ENCODE measurements at places on chromosomes 16 and 17. TPM values are rescaled to one million over a fixed set of nuclear protein-coding genes. Genes with fewer than 3 reads are reported as not detected.

DNA sequence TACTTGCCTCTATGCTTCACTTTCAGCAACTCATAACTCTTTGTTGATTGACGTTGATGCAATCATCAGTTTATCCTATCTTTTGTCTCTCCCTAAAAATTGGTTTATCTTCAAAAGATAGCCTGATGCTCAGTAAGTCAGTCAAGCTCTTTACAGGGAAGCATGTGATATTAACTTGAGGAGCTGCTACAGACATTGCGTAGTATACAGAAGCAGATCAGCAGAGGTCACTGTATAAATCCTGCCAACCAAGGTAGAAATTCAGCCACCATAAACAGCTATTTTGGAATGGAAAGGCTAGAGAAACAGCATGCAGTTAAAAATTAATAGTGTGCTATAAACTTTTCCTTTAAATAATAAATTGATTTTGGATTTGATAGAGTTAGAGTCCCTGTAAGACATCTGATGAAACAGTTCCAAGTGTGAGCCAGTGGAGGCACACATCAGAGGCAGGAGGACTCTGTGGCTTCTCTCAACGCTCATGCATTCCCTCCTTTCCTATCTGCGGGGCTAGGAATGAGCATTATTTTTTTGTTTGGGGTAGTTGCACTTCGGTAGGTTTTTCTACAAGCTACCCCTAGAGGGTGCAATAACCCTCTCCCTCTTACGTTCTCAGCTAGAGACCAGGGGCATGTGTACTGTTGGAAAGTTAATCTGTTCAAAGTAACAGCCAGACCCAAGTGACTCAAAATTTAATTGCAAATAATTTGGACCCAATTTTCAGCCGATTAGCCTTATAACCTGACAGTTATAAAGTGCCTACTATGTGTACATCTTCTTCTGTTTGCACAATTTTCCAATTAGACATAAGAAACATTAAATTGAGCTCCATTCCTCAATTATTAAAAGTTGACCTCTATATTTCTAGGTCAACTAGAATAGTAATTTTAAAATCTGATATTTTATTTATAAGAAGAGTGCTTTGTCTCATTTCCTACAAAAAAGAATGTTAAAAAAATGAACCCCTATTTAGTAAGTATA is 647.7 kb upstream of the SOX9 start:
- peak; percentile 53 for DNase-seq

DNA sequence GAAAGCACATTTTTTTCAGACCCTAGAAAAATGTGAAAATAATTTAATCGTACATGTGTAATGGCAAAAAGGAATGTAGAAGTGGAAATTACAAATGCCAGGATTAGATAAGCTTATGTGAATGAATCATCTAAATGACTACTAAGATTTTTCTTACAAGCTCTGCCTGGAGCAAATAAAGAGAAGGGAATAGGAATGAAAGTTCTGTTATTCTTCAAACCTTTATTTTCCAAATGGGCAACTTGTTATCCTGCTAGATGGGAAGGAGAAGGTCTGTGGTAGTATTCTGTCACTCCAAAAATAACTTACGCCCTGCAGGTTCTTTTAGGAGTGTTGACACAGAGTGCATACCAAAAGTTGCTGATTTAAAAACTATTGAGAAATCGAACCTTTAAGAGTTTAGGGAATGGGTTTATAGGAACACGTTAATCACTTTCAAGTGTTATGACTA is 9.7 kb downstream of the CTCF start:
- DNase-seq = no peak

GRCh38 chr16:30127993-30128392 is 5.0 kb upstream of the MAPK3 start:
- no peak for DNase-seq

DNA sequence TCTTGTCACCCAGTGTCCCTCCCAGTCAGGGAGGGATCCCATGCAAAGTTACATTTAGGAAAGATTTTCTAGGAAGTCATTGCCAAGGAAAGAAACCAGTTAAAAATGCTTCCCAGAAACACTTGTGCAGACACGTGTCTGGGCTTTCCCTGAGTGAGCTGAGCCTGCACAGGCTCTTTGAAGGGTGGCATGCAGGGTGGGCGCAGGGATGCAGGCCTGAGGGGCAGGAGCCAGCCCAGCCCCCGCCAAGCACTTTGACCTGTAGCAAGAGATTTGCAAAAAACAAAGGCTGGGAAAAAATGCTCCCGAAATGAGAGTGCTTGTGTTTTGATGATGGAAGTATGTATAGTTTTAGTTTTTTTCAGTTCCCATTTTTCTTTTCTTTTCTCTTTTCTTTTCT is 52.4 kb downstream of the B9D1 start:
- no peak for DNase-seq

GRCh38 chr17:79231766-79232287 is 157.2 kb downstream of the ENGASE start:
- no peak for DNase-seq

The CTRB2 gene
- not detected for total RNA-seq

The CTDNEP1 gene
- 15.5 TPM for total RNA-seq

The HSPB9 gene
- not detected for total RNA-seq

The CCDC78 gene
- 0.26 TPM for total RNA-seq

The BFAR gene
- 83.0 TPM for total RNA-seq

The ATAD5 gene
- total RNA-seq = 7.7 TPM

The STAC2 gene
- total RNA-seq = not detected

The C16orf54 gene
- total RNA-seq = not detected

The ZPBP2 gene
- not detected for total RNA-seq
